ENCODE measurements at places on chromosomes 12 and 14.

DNA sequence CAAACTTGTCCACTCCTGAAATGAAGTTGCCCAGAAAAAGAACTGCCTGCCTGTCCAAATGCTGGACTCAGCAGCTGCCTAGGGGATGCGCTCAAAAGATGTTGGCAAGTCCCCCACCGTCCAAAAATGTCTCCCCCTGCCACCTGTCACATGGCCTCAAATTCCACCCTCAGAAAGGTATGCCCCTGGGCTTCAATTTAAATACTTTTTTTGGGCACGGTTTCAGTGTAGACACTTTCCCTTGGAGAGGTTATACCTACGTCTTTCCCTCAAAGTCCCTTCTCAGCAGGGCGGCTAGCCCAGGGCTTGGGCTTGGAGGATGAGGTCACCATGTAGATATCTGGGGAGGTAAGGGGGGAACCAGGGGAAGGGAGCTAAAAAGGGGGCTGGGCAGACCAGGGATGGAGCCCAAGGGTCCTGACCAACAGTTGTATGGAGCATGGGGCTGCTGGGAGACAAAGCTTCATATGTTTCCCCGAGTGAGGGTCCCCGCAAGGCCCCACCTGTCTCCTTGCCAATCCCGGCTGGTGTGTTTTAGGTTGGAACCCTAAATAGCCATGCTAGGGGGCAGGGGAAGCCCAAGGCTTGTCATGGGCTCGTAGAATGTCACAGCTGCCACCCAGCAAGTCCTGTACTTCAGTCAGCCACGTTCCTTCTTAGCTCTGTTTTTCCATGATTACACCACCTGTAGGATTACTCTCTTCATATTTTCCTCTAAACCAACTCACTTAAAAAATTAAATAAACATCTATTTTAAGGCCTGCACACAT lies 131.2 kb upstream of the TBX3 start:
- no peak for DNase-seq

DNA sequence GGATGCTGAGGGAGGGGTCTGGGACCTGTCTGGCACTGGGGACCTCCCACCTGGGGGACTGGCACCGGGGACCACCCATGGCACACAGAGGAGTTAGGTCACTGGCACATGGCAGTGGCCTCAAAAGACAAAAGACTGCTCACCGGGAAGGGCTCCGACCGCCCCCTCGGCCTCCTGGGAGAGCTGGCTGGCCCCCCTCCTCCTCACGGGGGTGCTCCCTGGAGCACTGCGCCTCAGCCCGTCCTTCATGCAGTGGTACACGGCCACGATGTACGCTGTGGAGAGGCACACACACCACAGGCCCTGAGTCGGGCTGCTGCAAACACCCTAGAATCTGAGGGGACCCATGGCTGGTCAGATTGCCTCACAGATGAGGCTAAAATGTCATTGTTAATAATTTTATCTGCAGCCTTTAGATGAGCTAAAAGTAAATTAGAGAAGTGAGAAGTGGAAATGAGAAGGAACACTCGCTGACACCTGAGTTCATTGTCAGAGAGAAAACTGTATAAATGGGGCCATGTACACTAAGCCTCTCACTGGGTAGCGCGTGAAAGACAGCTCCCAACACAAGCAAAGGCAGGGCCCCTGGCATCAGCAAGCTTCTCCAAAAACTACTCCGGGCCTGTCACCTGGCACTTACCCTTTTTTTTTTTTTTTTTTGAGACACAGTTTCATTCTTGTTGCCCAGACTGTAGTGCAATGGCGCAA lies 14.1 kb downstream of the P2RX2 start:
- DNase-seq = no peak

- DNase-seq = peak; percentile 6
Measured at GRCh38 chr12:2277492-2278155, 224.8 kb downstream of the CACNA1C start.

- no peak for DNase-seq
Measured at GRCh38 chr12:15364221-15365160, 42.2 kb downstream of the PTPRO start.

- DNase-seq = no peak
Measured at GRCh38 chr12:108213871-108214445, 84.9 kb downstream of the WSCD2 start.

GRCh38 chr14:55279384-55279783 lies 8.2 kb downstream of the FBXO34 start:
- no peak for DNase-seq

GRCh38 chr14:102481371-102481770 lies 28.2 kb downstream of the ANKRD9 start:
- DNase-seq = no peak

DNA sequence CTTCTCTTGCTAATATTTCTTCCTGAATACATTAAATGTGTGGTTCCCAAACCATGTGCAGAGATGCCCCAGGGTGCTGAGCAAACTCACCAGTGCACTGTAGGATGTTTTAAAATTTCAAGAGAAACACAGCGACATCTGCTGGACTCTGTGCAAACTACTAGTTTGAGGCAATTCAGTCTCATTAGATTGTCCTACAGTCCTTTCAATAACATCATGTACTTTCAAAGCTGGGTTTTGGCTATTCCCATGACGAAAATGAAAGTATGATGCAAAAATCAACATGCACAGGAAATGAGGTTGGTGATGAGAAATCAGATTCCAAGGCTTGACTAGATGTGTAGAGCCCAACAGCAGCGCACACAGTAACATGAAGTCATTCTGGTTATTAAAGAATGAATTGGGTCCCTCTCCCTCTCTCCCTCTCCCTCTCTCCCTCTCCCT lies 66.3 kb downstream of the CLIP1 start:
- DNase-seq = peak; percentile 34

- DNase-seq = no peak
Measured at GRCh38 chr14:72781561-72782508, 112.1 kb downstream of the DPF3 start.

DNA sequence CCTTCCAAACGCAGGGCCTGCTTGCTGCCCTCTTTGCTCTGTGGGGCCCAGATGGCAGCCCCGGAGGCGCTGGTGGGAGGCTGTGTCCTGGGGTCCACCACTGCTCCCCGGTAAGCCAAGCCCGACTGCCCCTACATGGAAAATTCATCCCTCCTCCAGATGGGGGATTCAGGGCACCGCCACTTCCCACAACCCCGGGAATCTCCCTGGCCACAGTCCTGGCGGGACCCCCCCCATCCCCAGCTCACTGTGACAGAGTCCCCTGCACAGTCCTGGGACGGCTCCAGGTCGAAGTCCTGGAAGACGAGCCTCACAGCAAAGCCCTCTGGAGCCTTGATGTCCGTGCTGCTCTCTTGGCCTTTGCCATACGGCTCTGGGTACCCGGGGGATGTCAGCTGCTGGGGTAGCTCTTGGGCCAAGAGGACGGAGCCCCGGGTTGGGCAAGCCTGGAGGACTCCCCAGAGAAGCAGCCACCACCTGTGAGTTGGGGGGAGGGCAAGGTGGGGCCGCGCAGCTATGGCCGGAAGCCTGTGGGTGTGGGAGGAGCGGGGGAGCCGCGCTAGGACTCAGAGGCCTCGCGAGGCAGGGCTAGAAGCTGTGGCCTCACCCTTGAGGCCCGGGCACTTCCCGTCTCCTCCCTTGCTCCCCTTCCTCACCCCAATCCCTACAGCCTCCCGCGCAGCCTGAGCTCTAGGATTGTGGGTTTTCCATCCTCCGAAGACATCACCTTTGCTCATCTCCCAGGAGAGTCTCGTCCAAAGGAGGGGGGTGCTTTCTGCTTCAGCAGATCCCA lies 815 bp downstream of the C1RL start:
- peak; percentile 81 for DNase-seq

- peak; percentile 70 for DNase-seq
Measured at GRCh38 chr14:75295061-75295461, 16.4 kb downstream of the FOS start.

DNA sequence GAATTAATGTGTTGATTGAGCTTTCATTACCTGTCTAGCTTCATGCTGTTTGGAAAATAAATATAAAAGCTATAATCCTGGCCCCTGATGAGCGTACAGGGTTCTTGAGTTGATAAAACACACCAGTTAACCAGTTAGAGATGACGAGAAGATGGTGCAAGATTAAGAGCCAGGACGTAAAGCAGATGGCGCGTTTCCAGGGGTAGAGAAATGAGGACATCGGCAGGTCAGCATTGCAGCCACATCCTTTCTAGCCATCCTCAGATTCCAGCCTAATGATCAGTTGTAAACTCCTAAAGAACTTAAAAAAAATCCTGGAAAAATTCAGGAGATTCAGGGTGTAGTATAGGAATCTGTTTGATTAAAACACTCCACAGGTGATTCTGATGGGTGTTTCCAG lies 203.7 kb downstream of the CACNA1C start:
- peak; percentile 4 for DNase-seq

GRCh38 chr14:75331471-75331870 lies 52.8 kb downstream of the FOS start:
- no peak for DNase-seq

GRCh38 chr12:57031138-57031725 lies 14.9 kb upstream of the TAC3 start:
- no peak for DNase-seq

- DNase-seq = no peak
Measured at GRCh38 chr12:52580496-52580895, 6.9 kb upstream of the KRT74 start.

GRCh38 chr12:828726-829395 lies 76.5 kb downstream of the WNK1 start:
- DNase-seq = no peak

DNA sequence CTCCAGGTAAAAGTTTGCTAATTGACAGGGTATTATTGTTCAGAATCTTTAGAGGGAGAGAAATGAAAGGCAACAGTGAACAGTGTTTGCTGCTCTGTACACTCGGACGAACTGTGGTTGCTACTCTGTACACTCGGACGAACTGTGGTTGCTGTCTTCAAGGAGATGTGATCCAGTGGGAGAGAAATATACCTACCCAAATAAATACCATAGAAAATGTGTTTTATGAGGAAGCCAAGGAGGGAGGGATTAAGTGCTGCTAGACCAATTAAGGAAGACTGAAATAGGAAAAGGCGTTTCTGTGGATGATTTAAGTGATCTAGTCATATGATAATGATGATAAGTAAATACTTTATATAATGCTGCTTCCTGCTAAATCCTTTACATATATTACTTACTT lies 2.7 kb downstream of the STK38L start:
- DNase-seq = no peak

DNA sequence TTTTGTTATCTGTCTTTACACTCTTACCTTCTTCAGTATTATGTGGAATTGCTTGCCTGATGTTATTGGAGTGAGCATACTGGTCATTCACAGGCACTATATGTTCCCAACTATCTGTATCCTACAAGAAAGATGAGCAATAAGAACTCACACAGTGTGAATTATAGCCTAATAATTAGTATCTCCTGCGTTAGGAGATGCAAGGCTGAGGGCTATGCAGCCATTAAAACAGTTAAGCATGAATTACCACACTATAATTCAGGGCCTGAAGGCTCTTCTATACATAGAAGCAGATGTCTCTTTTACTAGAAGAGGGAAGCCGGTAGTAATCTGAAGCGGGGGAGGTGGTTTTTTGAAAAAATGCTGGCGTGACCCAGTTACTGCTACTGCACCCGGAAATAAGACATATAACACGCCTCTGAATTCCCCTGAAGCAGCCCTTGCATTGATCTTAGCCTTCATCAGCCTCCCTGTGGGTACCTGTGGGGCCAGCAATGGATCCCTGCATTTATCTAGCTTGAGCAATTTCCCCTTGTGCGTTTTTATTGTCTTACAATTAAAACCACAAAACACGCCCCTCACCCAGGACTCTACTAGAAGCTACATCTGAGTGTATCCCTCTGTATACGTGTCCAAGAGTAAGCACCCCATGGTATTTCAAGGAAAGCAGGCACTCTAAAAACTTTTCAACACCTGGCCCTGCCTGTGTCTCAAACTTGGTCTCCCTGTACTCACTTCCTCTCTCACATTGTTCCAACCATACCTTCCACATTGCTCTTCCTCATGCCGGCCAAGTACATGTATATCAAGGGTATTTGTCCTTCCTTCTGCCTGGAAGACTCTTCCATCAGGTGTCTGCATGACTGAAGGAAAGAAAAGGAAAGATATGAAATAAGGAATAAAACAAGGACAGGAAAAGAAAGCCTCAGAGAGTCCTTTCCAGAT lies 210.9 kb upstream of the ARID2 start:
- no peak for DNase-seq

- DNase-seq = no peak
Measured at GRCh38 chr14:69281450-69282169, 21.7 kb downstream of the GALNT16 start.

GRCh38 chr14:54147282-54147681 lies 190.7 kb upstream of the BMP4 start:
- no peak for DNase-seq

DNA sequence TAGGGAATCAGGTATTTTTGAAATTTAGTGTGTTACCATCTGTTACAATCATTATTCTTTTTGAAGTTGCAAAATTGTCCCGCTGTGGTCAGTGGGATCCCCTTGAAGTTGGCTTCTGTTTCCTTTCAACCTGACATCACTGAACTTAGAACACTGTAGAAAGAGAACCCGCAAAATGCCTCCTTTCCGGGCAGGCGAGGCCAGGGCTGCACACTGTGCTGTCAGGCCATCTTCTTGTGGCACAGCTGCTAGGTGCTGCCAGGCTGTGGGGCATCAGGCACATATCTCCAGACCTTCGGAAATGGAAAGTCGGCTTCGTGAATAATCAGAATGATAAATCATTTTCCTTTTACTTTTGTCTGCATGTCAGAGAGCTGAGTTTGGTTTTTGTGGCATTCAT lies 103.5 kb downstream of the GLT1D1 start:
- no peak for DNase-seq

GRCh38 chr14:104446611-104447010 lies 133.0 kb upstream of the C14orf180 start:
- no peak for DNase-seq

- DNase-seq = no peak
Measured at GRCh38 chr12:67649261-67649569, 670 bp downstream of the DYRK2 start.

DNA sequence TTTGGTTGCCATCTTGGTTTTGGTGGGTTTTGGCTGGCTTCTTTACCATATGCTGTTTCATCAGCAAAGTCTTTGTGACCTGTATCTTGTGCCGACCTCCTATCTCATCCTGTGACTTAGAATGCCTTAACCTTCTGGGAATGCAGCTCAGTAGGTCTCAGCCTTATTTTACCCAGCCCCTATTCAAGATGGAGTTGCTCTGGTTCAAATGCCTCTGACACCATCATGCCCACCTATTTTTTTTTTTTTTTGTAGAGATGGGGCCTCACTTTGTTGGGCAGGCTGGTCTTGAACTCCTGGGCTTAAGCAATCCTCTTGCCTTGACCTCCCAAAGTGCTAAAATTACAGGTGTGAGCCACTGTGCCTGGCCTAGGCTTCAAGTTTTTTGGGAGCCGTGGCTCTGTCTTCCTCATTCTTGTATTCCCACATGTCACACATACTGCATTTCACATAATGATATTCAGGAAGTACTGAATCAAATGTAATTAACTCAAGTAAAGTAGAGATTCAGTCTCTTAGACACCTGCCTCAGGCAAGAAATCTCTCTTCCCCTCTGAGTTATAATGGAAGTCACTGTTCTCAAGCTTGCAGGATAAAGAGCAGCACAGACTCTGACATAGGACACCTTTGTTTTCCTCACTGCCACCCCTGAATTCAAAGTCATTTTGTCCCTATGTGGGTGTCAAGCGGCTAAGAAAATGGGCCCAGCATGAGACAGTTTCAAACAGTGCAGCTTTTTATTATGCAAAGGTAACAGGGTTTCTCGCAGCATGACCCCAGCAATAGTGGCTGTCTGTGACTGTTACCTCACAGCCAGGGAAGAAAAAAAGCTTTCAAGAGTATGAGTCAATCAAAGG lies 159.0 kb downstream of the PTPN11 start:
- DNase-seq = no peak

GRCh38 chr12:57735952-57736740 lies 2.4 kb downstream of the AGAP2 start:
- peak; percentile 77 for DNase-seq

Data from right hindlimb (tissue), 1 donor.